ENCODE measurements at places on chromosomes 12 and 14. TPM values are rescaled to one million over a fixed set of nuclear protein-coding genes. Genes with fewer than 3 reads are reported as not detected.

The KRT78 gene
- not detected for total RNA-seq

The SERPINA10 gene
- not detected for total RNA-seq

The ADAM21 gene
- not detected for total RNA-seq

The SERPINA1 gene
- 0.59 TPM for total RNA-seq

The STX2 gene
- total RNA-seq = 18.8 TPM

The FITM1 gene
- total RNA-seq = 0.13 TPM

The KRT74 gene
- not detected for total RNA-seq

The PLBD1 gene
- 4.6 TPM for total RNA-seq

The UNC79 gene
- 0.02 TPM for total RNA-seq

The RAD9B gene
- 0.31 TPM for total RNA-seq

The LRRIQ1 gene
- 0.71 TPM for total RNA-seq

All from A549 treated with CpdA at 1 μM for 4 hours (cell line).